ENCODE measurements at places on chromosomes 3 and 15. TPM values are rescaled to one million over a fixed set of nuclear protein-coding genes. Genes with fewer than 3 reads are reported as not detected.

Gene CNTN4
- total RNA-seq, result 80.0 TPM

Gene SLC6A20
- 8.2 TPM for total RNA-seq

Gene BCL2A1
- 11.6 TPM for total RNA-seq

Gene HCLS1
- 45.4 TPM for total RNA-seq

Gene CTXN2
- not detected for total RNA-seq

Gene ALPK3
- 7.2 TPM for total RNA-seq

- DNase-seq, result no peak
Observed at GRCh38 chr3:170171563-170171962, 10.0 kb downstream of the PHC3 start.

DNA sequence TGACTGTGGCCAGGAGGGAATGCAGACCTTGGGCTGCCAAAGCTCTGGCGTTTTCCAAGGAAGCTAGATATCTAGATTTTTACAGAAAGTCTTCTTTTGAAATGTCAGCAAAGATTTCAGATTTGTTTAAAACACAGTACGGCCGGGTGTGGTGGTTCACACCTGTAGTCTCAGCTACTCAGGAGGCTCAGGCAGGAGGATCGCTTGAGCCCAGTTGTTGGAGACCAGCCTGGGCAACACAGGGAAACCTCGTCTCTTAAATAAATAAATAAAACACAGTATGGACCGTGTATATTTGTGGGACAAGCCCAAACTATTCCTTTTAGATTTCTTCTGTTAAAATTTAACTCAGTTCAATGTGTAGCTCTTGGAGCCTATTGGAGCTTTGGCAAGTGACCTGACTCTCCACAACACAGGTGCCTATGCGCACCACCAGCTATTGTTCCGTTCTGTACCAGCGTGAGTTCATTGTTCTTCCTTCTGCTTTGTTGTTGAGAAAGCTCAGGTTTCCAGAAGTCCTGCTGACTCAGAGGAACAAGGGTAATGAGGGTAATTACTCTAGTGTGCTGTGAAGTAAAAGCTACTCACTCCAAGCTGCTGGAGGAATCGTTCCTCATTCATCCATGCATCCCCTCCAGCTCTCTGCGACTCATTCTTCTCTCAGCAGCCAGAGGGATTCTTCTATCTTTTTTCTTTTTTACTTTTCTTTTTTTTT, 73.1 kb upstream of the SLC6A6 start:
- DNase-seq, result no peak

DNA sequence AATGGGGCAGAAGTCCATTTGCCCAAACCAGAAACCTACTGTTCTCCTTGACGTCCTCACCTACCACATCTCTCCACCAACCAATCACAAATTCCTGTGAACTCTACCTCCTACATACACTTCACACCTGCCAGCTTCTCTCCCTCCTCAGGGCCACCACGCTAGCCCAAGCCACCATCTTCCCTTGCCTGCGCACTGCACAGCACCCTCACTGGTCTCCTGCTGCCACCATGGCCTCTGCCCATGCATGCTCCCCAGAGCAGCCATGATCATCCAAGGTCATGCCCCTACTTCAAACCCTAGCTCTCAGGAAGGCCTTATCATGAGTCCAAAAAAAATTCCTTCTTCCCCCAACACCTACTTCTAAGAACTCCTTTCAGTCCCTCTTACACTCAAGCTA, 1.1 kb upstream of the EPHB3 start:
- DNase-seq, result no peak

DNA sequence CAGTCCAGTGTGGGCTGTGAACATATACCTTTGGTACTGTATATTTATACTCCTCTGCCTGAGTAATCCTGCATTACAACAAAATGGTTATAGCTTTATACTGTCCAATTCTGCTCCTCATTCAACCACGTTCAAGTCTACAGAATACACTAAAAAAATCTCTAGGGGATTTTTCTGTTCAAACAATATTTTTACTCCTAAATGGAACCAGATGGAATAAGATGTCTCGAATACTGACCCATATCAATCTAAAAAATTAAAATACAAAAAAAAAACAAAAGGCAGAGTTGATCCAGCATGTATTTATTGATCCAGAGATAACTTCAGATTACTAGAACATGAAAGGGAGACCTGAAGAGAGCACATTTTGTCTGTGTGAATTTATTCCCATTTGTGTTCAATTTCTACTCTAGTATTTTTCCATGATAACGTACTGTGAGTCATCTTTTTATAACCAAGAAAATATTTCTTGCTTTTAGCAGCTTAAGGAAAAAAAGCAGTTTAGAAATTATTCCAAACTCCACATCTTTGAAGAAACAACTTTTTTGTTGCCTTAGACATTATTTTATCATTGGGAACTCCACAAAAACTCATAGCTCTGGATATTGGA, 910.7 kb downstream of the TBL1XR1 start:
- DNase-seq, result no peak

GRCh38 chr15:71043373-71043772, 71.9 kb upstream of the THSD4 start:
- no peak for DNase-seq

GRCh38 chr3:192128922-192129321, 598.4 kb downstream of the FGF12 start:
- DNase-seq, result no peak

DNA sequence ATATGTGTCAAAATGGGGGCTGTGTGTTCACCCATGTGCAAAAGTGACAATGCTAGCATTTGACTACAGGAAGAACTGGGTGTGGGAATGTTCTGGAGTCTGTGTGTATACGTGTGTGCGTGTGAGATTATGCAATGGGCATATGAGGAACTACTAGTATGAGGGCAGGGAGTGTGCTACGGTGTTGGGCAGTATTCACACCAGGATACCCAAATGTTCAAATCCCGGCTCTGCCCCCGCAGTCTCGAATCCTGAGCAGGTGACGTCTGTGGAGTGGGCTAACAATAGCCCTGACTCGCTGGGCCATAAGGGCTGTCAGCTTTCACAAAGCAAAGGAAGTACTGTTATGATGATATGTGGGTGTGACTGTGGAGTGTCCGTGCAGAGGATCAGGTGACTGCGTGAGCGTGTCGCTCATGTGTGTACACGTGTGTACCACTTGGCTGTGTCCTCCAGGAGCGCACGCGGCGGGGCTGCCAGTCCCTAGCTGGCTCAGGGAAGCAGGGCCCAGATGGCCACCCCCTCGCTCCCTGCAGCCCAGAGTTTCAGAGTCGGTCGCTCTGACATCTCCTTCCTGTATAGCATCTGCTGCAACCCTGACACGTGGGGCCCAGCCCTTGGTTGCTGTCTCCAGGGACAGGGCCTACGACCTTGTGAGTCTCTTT, 27.2 kb downstream of the IQSEC1 start:
- DNase-seq, result no peak

DNA sequence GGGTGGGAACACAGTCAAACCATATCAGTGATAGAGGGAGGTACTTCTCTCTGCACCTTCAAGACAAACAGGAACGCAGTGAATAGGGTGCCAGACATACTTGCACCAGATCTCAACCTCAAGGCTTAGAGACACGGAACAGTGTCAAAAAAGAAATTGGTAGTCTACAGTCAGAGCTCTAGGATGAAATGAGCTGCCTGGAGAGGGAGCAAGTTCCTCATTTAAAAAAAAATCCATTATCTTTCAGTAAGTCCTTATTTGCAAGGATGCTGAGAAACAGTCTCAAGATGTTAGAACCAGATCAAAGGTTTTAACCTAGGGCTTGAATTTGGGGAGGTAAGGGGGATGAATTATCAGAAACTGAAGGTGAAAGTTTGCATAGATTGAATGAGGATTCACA, 20.2 kb upstream of the LMCD1 start:
- DNase-seq, result no peak

DNA sequence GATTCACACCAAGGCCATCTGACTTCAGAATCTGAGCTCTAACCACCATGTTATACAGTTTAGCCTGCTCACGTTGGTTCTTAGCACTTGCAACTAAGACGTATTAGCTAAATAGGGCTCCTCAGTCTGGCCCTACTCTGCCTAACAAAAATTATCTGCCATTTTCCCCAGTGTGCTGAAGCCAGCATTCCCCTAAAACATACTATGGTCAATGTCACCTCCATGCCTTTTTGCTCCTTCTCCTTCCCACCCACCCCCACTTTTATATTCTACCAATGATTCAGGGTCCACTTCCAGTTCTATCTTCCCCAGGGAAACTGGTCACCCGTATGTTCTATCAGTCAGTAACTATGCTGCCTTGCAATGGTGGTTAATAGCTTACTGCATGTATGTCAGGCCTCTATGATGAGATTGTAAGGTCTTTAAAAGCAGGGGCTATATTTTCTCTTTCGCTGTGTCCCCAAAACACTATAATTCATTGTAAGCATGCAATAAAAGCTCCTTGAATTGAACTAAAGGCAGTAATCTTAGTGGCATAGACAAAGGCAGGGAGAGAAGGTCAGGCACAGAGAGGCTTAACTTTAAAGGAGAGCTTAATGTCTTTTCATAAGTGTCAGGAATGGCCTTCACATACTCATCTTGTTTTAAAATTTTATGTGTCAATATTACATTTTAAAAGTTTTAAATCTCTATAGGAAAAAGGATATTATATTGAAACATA, 23.3 kb downstream of the POPDC2 start:
- DNase-seq, result no peak

DNA sequence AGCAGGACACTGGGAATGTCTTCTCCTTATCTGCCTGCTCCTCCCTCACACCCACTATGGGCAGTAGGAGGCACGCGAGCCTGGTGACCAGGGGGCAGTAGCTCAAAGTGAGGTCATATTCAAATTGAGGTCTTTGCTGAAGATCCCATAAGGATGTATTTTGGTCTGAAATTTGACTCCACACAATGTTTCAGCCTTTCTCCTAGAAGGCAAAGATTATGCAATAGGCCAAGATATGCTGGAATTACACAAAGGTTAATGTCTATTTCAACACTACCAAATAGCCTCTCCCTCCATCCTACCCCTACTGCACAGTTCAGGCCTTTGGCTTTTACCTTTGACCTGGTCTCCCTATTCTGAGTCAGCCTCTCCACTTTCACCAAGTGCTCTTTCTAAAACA, 203.0 kb downstream of the TIGIT start:
- no peak for DNase-seq

DNA sequence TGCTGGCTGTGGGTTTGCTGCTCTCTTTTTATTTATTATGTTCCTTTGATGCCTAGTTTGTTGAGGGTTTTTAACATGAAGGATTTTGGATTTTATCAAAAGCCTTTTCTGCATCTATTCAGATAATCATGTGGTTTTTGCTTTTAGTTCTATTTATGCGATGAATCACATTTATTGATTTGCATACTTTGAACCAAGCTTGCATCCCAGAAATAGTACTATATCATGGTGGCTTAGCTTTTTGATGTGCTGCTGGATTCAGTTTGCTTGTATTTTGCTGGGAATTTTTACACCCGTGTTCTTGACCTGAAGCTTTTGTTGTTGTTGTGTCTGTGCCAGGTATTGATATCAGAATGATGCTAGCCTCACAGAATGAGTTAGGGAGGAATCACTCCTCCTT, 48.4 kb downstream of the MCTP2 start:
- DNase-seq, result no peak

DNA sequence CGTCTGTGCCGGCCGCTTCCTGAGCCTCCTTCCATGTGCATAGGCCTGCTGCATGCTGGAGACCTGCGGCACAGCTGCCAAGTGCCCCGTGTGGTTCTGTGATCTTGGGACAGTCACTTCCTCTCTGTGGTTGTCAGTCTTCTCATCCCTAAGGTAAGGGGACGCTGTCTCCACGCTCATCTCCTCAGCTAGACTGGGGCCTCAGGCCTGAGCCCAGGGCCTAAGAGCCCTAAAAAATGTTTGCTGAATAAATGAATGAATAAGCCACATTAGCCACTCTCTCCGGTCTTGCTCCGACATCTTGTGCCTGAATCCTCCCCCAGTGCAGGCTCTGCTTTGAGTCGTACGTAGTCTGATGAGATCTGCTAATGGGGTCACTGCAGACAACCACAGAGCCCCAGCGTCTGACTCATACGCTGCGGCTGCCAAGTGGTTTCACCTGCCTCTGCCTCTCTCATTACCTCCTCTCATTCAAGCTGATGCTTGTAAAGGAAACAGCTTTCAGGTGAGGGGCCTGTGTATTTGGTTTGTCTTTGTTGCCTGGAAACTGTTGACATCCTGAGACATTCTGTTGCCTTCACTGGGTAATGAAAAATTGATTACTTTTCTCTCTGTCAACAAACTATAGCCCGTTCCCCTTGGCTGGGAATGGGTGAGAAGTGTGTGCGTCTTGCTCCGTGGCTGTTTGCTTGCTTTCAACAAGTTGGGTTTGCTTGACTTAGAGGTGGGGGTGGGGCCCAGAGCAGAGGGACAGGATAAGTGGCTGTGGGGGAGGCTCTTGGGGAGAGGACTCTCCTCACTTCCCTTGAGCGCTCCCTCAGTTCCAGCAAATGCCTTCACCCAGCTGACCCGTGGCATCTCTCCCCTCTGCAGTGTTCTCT, 15.9 kb downstream of the RPLP1 start:
- DNase-seq, result peak; percentile 42

DNA sequence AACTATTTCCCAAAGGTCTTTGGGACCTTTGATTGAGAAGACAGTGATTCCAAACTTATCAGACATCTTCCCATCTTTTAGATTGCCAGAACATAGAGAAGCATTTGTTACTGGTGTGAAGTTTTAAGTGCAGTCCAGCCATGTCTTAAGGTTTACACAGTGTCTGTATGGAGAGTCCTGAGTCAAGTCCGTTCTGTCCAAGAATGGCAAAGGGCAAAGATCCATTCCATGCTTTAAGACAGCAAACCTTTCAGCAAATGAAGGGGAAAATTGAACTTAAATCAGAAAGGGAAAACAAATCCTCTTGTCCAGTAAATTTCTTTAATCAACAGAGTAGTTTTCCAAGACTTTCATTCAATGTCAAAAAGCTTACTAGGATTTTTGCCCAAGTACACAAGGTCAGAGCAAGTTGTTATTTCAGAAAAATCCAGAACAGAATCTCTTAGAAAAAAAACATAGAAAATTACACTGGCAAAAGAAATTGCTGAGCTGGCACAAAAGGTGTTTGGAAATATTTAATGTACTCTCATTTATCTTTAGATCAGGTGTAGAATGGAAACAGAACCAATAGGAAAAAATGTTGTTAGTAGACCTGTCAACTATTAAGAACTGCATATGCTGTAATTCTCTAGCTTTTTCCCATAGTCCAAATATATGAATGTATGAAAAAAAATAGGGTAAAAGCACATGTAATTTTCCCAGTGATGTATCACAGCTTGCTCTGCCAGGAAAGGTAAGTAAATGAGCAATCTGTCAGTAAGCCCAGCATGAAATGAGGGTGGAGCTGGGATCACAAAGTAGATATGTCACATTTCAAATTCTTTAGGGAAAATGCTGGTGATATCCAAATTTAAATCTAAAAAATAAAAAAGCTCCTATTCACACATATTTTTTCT, 1099.9 kb downstream of the TUSC7 start:
- no peak for DNase-seq

DNA sequence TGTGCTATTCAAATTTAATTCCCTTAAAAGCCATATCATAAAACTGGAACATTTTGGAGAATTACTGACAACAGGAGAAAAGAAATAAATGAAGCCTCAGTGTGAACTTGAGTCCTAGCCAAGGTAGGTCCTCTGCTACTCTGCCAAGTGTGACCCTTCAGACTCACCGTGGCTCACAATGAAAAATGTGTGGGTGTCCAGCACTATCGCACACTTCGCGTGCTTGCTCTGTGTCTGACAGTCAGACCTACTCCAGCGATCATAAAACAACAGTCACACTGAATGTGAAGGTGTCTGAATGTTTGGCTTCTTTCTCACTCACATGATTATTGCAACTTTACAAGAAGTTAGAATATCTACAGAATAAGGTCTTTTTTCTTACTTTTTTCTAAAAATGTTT, 65.8 kb upstream of the TRA2B start:
- no peak for DNase-seq

- DNase-seq, result peak; percentile 70
Observed at GRCh38 chr15:74200871-74201419, 1.6 kb downstream of the STRA6 start.
